ENCODE measurements at places on chromosomes 1 and 21.

GRCh38 chr1:30914931-30915330 lies 6.4 kb upstream of the SDC3 start:
- no peak for DNase-seq

DNA sequence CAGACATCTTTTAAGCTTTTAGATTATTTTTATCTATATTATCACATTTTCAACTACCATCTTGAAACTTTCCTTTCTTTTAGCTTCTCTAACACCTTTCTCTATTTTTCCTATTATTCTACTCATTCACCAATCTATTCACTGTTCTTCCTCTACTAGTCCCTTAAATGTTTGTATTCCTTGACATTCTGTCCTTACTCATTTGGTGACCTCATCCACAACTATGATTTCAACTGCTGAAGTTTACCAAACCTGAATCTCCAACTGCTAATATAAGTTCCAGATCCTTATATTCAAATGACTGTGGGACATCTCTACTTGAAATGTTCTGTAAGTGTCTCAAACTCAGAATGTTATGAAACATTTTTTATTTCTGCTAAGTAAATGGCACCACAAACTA lies 49.2 kb downstream of the TUT4 start:
- DNase-seq = no peak

DNA sequence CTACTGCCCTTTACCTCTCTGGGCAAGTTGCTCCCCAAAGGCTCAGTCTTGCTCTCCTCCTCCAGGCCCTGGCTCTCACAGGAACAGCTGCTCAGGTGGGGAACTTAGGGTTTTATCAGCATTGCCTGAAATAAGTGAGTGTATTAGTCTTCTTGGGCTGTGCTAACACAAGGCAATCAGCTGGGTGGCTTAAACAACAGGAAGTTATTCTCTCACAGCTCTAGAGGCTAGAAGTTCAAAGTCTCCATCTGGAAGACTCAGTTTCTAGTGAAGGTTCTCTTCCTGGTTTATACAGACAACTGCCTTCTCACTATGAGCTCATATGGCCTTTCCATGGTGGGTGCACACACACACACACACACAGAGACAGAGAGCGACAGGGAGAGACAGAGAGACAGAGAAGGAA lies 2.8 kb upstream of the CD1C start:
- no peak for DNase-seq

DNA sequence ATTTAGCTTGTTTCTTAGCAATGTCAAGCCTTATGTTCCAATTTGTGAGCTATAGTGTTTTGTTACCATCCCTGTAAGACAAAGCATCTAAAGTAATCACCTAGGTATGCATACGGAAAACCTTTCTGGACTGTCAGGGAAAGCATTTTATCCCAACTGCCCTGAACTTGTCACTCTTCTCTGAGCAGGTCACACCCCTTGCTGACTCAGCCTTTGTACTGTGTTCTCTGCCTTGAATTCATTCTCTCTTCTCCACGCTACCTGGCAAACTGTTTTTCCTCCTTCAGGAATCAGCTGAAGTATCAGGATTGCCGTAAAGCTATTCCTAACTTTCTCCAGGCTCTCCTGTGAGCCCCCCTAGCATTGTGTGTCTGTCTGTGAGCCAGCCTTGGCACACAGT lies 54.2 kb downstream of the PBX1 start:
- DNase-seq = no peak

- DNase-seq = no peak
These were observed 75.1 kb upstream of the RBM34 start for GRCh38 chr1:235236128-235236527.

- no peak for DNase-seq
These were observed 35.1 kb downstream of the IL6R start for GRCh38 chr1:154440036-154440804.

- no peak for DNase-seq
These were observed 59.8 kb downstream of the IL12RB2 start for GRCh38 chr1:67367370-67368045.

- DNase-seq = no peak
These were observed 247.0 kb downstream of the PTBP2 start for GRCh38 chr1:96968541-96968940.

DNA sequence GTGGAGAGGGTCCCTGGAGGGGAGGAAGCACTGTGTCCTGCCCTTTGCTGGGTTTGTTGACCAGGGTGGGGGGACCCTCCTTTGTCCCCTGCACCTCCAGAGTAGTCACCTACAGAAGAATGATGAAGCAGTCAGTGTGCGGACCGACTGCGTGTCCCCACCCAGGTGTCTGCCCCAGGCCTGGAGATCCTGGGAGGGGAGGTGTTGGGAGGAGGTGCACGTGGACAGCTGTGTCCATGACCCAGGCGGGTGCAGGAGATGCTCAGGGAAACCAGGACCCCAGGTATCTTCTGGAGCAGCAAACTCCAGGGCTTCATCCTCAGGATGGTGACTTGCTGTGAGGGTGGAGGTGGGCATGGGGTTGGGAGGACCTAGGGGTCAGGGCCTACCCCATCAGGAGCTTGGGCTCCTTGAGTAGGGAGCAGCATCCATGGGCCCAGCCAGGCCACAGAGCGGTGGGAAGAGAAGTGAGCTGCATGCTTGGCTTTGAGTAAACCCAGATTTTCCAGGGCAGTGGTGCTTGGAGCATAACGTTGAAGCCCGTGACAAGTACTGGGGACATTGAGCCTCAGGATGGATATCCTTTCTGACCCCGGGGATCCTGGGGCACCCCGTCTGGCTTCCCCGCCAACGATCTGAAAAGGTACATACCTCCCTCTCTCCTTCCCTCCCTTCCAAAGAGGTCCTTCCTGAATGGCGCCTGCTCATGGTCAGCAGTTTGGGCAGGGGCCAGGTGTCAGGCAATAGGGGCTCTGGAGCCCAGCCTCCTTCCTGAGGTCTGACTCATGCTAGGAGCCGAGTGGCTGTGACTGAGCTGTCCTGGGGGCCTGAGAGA lies 13.7 kb downstream of the ACTRT2 start:
- no peak for DNase-seq

DNA sequence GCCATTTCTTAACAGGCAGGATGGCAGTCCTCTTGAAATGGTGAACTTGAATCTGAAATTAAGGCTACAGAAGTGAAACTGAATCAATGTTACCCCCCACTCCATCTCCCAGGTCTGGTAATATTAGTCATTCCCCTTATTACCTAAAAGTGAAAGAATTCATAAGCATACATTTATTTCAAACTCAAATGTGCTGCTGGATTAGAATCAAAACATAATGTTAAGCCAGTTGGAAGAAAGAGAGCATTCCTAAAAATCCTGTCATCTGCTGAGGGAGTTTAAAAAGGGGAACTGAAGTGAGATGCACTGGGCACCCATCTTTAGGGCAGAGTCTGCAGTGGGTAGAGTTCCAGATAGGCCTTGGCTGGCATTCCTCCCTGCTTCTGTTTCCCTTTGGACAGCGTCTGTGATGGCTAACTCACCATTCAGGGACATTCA lies 17.4 kb downstream of the KIAA0319L start:
- DNase-seq = no peak

- DNase-seq = no peak
These were observed 359 bp downstream of the LRRC3 start for GRCh38 chr21:44455524-44456213.

DNA sequence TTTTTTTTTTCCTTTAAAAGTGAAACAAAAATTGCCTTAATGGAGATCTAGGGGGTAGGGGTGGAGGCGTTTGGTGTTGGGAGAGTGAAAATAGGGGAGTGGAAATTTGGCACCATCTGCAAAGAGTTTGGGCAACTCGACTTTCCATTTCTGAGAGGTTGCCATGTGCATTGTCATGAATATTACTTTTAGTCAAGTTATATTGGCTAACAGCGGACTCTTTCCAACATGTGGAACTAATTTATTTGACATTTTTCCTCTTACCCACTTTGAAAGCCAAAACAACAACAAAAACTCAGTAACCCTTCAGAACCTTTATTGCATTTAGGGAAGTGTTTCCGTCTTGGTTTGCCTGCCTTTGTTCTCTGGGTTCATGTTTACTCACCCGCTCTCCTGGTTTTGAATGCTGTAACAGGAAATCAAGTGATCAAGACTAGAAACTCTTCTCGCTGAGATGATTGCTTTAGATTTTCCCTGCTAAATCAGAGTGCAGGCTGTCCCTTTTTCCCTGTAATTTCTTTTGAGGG lies 70.4 kb downstream of the CACHD1 start:
- DNase-seq = no peak

DNA sequence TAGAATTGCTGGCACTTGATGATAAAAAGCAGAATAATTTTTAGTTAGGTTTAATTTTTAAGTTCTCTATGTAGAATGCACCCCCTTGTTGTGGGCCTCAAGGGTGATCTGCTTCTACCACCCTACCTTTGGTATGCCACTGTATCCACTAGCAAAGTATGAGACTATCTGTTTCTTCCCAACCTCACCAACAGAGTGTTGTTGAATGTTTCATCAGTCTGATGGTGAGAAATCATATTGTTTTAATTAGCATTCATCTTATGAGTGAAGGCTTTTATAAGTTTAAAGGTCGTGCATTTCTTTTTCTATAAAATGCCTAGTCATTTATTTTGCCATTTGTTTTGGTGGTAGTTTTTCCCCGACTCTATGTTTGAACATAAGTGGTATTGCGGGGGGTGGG lies 141.0 kb downstream of the MAGI3 start:
- no peak for DNase-seq

GRCh38 chr1:86119214-86119764 lies 37.3 kb downstream of the COL24A1 start:
- no peak for DNase-seq

DNA sequence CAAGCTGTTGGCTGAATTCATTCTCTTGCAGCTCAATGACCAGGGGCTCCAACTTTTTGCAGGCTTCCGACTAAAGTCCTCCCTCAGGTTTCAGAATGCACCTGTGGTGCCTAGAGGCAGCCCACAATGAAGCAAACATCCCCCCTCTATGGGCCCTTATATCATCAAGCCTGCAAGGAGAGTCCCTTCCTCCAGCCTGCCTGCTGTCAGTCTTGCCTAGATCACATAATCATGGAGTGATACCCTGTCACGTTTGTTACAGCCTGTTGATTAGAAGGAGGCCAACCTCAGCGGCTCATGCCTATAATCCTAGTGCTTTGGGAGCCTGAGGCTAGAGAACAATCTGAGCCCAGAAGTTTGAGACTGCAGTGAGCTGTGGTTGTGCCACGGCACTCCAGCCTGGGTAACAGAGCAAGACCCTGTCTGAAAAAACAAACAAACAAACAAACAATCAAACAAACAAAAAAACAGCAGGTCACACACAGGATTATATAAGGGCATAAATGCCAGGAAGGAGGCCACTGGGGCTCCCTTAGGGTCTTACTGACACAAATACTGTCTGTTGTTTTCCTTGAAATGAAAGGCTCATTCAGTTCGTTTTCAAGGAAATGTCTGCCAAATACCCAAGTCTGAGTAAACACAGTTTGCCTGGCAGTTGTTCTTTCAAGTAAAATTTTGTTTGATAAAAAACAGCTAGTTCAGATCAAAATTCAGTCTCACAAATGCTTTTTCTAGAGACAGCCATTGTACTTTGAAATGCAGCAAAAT lies 4.7 kb upstream of the SPRR3 start:
- DNase-seq = no peak

GRCh38 chr1:190754666-190755065 lies 277.0 kb upstream of the BRINP3 start:
- no peak for DNase-seq

DNA sequence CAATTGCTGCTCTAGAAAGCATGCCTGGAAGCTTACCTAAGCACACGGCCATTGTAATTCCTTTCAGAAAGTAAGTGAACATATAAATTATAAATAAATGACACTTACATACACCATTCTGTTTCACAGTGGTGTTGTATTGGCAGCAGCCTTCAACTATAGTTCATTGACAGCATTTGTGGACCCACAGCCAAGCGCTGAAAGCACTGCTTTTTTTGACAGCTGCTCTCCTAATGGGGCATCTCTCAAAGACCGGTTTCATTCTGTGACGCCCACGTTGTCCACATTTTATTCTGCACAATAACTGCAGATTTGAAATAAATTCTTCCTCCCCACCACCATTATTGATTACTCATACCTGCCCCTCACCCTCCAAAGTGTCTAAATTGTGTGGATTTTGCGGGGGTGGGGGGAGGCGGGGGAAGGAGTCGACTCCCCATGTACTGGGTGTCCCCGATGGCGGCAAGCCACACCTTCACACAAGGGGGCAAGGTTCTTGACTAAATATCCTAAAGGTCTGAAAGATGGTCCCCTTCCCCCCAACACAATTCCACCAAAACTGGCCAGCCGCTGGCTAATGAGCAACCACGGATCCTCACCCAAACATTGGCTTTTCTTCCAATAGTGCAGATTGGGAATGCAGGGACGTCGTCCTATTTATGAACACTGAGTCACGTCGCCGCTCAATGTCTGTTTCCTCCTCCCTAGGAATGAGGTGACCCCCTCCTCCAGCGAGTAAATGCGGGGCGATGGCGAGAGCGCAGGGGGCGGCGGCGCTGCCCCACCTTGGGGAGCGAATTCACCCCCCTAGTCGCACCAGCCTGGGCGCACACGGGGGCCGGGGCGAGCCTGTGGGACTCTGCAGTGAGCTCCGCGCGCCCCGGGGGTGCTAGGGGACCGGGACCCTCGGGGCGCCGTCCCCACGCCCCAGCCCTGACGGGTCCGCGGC lies 960 bp downstream of the RCAN1 start:
- DNase-seq = no peak

- no peak for DNase-seq
These were observed 35.2 kb upstream of the PRDM15 start for GRCh38 chr21:41914358-41914757.

GRCh38 chr1:115317101-115318012 lies 20.7 kb downstream of the NGF start:
- no peak for DNase-seq

GRCh38 chr1:232653789-232654188 lies 23.9 kb upstream of the SIPA1L2 start:
- no peak for DNase-seq

GRCh38 chr1:155052439-155053395 lies 1.6 kb downstream of the ADAM15 start:
- DNase-seq = peak; percentile 32

- DNase-seq = no peak
These were observed 26.9 kb downstream of the PLEKHO1 start for GRCh38 chr1:150176593-150176992.

DNA sequence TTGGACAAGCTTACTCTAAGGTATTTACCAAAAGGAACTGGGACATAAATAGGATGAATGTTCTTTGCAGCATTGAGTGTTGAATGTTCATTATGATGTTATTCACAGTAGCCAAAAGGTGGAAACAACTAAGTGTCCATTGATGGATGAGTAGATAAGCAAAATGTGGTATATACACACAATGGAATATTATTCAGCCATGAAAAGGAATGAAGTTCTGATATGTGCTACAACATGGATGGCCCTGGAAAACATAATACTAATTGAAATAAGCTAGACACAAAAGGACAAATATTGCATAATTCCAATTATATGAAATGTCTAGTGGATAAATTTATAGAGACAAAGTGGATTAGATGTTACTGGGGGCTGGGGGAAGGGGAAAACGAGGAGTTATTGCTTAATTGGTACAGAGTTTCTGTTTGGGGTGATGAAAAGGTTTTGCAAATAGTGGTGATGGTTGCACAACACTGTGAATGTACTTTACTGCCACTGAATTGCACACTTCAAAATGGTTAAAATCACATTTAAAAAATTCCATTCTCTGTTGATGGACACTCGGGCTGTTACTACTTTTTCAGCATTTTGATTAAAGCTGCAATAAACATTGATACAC lies 2.9 kb downstream of the MTARC1 start:
- no peak for DNase-seq

All from GDM1 (cell line).